Mesendoderm (in vitro differentiated cells): ENCODE measurements at places on chromosomes 2 and 18.

DNA sequence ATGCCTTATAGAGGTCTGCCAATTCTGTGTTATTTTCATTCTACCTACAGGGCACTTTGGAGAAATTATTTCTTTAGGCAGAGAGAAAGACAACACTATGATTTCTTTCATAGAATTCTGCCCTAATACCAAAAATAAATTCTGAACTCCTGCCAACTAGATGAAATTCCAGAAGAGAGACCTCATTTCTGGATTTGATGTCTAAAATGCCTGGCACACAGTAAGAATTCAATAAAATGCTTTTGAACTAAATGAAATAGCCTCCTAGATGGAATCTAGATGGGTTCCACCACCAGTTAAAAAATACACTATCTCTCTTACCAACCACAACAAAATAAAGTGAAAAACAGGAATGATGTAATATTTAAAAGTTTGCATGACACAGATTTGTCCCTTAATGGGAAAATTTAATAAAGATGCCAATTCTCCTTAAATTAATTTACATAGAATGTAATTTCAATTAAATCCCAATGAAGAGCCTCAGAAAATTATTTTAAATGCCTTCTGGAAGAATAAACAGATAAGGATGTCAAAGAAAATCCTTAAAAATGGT, 75.0 kb downstream of the OSBPL1A start:
- DNase-seq = no peak
- H3K4me3 ChIP-seq = no peak overlapping the region
- H3K36me3 ChIP-seq = no peaks in the 10 kb centered on the region
- H3K4me1 ChIP-seq = no peaks in the 10 kb centered on the region
- H3K27ac ChIP-seq = no peak overlapping the region

DNA sequence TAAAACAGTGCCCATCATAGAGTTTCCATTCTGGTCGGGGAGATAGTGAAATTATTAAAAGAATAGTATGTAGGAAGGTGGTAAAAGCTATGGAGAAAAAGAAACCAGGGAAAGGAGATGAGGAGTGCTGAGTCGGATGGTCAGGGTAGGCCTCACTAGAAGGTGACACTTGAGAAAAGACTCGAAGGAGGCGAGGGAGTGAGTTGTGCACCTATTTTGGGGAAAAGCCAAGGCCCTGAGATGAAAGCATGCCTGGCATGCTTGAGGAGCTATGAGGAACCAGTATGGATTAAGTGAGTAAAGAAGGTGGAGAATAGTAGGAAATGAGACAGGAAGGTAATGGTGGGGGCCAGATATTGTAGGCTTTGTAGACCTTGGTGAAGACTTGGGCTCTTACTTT, 7.3 kb upstream of the TTLL4 start:
- no peak for DNase-seq
- H3K4me1 ChIP-seq = no peaks in the 10 kb centered on the region
- H3K27ac ChIP-seq = no peak overlapping the region
- H3K4me3 ChIP-seq = no peak overlapping the region

DNA sequence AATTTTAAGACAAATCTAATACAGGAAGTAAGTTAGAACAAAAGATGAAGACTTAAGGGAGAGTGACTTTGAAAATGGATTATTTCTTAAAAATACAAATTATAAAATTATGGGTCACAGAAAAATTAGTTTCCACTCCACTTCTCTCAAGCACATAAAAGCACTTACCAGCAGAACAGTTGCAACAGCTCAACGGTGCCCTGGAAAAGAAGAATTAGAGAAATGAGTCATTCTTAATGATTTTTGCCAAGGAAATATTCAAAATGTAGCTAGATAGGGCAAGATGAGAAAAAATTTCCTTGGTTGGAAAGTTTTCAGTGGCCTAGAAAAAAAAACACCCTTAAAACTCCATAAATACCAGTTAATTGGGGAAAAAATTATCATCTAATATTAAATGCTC, 2185.6 kb upstream of the CELF4 start:
- no peak overlapping the region for H3K4me3 ChIP-seq
- no peaks in the 10 kb centered on the region for H3K36me3 ChIP-seq
- no peak overlapping the region for H3K27ac ChIP-seq
- DNase-seq = no peak

GRCh38 chr2:10342245-10342951, 39.7 kb downstream of the HPCAL1 start:
- no peak overlapping the region for H3K27ac ChIP-seq
- H3K4me1 ChIP-seq = no peaks in the 10 kb centered on the region
- no peak for DNase-seq
- no peaks in the 10 kb centered on the region for H3K36me3 ChIP-seq

- H3K36me3 ChIP-seq = no peaks in the 10 kb centered on the region
- H3K4me1 ChIP-seq = no peaks in the 10 kb centered on the region
- H3K27ac ChIP-seq = no peak overlapping the region
- H3K4me3 ChIP-seq = no peak overlapping the region
Observed at GRCh38 chr2:200028998-200029397, 73.6 kb downstream of the MAIP1 start.

- no peak overlapping the region for H3K27ac ChIP-seq
- no peaks in the 10 kb centered on the region for H3K27me3 ChIP-seq
- H3K4me1 ChIP-seq = peaks cover 2% of the 10 kb centered on the region
- no peaks in the 10 kb centered on the region for H3K36me3 ChIP-seq
Observed at GRCh38 chr2:152499896-152500735, 165.1 kb downstream of the FMNL2 start.

DNA sequence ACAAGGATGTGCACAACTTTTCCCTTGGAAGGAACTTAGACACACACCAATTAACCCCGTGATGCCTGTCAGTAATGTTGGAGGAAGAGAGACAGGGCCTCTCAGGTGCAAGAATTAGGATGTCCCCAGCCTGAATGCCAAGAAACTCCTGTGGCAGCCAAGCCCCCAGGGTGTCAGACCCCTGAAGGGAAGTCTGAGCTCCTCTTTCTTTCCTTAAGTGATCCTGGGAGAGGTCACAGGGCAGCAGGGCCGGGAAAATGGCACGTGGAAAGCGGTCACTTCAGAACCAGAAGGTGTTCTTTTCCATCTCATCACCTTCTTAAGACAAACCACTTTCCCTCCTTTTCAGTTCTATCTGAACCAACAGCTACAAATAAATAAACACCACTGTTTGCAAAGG, 185.9 kb downstream of the ANAPC1 start:
- no peak overlapping the region for H3K4me3 ChIP-seq
- H3K36me3 ChIP-seq = no peaks in the 10 kb centered on the region
- no peaks in the 10 kb centered on the region for H3K4me1 ChIP-seq
- H3K27me3 ChIP-seq = no peaks in the 10 kb centered on the region
- DNase-seq = no peak
- H3K27ac ChIP-seq = no peak overlapping the region

DNA sequence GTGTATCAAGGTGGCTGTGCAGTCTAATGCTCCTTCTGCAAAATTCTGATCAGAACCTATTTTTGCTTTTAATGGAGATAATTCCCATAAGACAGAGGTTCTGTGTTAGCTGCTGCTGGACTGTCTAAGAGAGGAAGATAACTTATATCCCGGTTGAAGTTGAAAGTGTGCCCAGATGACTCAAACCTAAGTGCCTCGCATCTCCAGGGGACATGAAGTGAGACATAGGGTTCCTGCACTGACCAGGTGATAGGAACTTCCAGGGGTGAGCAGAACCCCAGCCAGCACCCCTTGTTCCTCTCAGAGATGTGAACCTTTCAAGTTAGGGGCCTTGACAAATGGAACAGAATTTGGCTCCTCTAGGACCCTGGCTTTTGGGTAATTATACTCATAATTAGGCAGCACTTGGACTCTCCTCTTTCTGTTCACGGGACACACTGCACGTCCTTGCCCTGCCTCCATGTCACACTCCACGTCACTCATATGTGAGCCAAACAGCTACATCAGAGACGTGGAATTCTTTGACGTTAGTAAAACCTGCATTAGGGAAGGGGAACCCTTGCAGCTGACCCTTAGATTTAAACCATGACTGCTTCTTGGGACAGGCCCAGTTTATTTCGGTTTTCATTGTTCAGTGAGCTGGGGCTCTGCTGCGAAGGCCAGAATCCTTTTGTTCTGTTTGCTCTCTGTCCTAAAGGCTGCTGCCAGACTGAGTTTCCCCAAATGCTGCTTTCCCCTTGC, 104.5 kb upstream of the ALPP start:
- H3K4me1 ChIP-seq = peaks cover 11% of the 10 kb centered on the region
- no peak overlapping the region for H3K27ac ChIP-seq
- H3K4me3 ChIP-seq = no peak overlapping the region
- no peak for DNase-seq

GRCh38 chr2:95315801-95316411, 18.8 kb downstream of the KCNIP3 start:
- no peaks in the 10 kb centered on the region for H3K27me3 ChIP-seq
- H3K4me1 ChIP-seq = no peaks in the 10 kb centered on the region
- H3K27ac ChIP-seq = no peak overlapping the region
- H3K4me3 ChIP-seq = no peak overlapping the region

DNA sequence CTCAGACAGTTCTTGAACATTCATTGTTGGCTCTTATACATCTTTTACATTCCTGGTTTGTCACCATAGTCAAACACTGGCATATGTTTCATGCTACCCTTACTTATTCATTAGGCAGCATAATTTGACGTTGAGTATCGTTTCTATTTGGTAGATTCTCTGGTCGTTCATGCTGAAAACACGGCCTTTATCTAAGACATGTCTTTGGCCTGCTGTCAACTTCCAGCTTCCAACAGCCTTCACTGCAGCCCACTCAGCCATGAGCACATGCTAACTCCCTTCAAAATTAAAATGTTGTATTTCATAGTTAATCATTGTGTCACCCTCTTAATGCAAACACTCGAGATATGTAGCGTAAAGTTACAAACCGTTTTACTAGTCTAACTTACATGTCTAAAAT, 493.0 kb upstream of the NRP2 start:
- no peaks in the 10 kb centered on the region for H3K27me3 ChIP-seq
- DNase-seq = no peak
- H3K27ac ChIP-seq = no peak overlapping the region
- no peak overlapping the region for H3K4me3 ChIP-seq
- H3K4me1 ChIP-seq = no peaks in the 10 kb centered on the region

- no peak overlapping the region for H3K4me3 ChIP-seq
- DNase-seq = no peak
- no peaks in the 10 kb centered on the region for H3K36me3 ChIP-seq
Observed at GRCh38 chr2:158893474-158893873, 75.0 kb upstream of the TANC1 start.

GRCh38 chr2:66686755-66687154, 251.8 kb downstream of the MEIS1 start:
- H3K27ac ChIP-seq = no peak overlapping the region
- H3K27me3 ChIP-seq = no peaks in the 10 kb centered on the region

GRCh38 chr2:8803658-8804379, 33.6 kb downstream of the KIDINS220 start:
- H3K27me3 ChIP-seq = no peaks in the 10 kb centered on the region
- no peaks in the 10 kb centered on the region for H3K4me1 ChIP-seq
- H3K36me3 ChIP-seq = peaks cover 1% of the 10 kb centered on the region
- DNase-seq = peak; percentile 28
- no peak overlapping the region for H3K4me3 ChIP-seq

GRCh38 chr18:46366201-46366600, 262.0 kb downstream of the HAUS1 start:
- no peak overlapping the region for H3K27ac ChIP-seq
- H3K27me3 ChIP-seq = no peaks in the 10 kb centered on the region
- no peak for DNase-seq
- H3K4me1 ChIP-seq = no peaks in the 10 kb centered on the region
- H3K4me3 ChIP-seq = no peak overlapping the region

GRCh38 chr18:47174545-47175116, 1.5 kb downstream of the IER3IP1 start:
- H3K4me3 ChIP-seq = no peak overlapping the region
- no peak overlapping the region for H3K27ac ChIP-seq
- no peaks in the 10 kb centered on the region for H3K27me3 ChIP-seq
- peaks cover 3% of the 10 kb centered on the region for H3K4me1 ChIP-seq
- H3K36me3 ChIP-seq = no peaks in the 10 kb centered on the region

DNA sequence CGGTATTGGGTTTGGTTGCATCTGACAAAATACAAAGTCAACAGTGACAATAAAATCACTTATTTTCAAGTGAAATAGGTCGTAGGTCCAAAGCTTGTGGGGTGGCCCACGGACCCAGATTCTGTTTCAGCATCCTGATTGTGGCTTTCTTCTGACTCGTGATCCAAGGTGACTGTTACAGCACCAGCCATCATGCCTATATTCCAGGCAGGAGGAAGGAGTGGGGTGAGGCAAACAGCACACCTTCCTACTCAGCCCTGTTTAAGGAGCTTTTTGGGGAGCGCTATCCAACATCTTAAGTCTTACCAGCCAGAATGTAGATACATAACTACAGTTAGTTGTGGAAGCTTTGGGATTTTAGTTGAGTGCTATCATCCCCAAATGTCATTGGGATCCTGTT, 8.7 kb upstream of the SNORC start:
- H3K27me3 ChIP-seq = no peaks in the 10 kb centered on the region
- H3K36me3 ChIP-seq = peaks cover 8% of the 10 kb centered on the region
- no peaks in the 10 kb centered on the region for H3K4me1 ChIP-seq
- H3K4me3 ChIP-seq = no peak overlapping the region
- no peak overlapping the region for H3K27ac ChIP-seq
- DNase-seq = no peak

DNA sequence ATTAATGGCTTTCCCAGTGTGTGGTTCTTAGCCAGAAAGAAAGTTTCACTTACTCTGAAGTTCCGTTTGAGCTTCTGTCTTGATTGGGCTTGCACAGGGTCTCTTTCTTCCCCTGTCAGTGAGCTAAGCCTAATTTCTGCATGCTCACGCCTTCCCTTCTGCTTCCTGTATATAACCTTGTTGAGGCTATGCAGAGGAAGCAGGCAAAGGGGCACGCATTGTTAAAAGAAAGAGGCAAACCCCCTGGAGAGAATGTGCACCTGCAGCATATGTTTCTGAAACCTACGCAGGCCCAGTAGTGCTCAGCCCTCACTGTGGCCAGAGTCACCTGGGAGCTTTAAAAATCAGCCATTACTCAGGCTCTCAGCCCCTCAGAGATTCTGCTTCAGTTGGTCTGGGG, 14.5 kb upstream of the PLA2R1 start:
- H3K27me3 ChIP-seq = no peaks in the 10 kb centered on the region
- no peak for DNase-seq
- no peaks in the 10 kb centered on the region for H3K36me3 ChIP-seq
- no peak overlapping the region for H3K27ac ChIP-seq
- no peak overlapping the region for H3K4me3 ChIP-seq

DNA sequence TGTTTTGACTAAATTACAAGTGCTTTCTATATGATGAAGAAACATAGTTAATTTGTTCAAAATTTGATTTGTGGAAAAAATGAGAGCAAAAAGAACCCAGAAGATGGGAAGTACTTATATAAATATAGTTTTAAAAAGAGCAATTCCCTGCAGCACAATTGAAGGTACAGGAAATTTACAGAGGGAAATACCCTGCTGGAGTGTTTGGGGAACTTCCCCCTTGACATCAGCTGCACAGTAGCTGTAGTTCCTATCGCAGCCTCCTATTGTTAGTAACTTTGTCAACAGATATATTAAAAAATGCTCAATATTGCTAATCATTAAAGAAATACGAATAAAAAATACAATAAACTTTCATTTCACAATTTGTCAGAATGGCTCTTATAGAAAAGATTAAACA, 1118.8 kb upstream of the ZEB2 start:
- DNase-seq = peak; percentile 9
- no peaks in the 10 kb centered on the region for H3K4me1 ChIP-seq
- no peak overlapping the region for H3K27ac ChIP-seq
- no peak overlapping the region for H3K4me3 ChIP-seq
